ENCODE measurements at places on chromosomes 6 and 20.

- peak; percentile 81 for DNase-seq
Observed at GRCh38 chr20:19735446-19735845, 22.6 kb upstream of the RIN2 start.

DNA sequence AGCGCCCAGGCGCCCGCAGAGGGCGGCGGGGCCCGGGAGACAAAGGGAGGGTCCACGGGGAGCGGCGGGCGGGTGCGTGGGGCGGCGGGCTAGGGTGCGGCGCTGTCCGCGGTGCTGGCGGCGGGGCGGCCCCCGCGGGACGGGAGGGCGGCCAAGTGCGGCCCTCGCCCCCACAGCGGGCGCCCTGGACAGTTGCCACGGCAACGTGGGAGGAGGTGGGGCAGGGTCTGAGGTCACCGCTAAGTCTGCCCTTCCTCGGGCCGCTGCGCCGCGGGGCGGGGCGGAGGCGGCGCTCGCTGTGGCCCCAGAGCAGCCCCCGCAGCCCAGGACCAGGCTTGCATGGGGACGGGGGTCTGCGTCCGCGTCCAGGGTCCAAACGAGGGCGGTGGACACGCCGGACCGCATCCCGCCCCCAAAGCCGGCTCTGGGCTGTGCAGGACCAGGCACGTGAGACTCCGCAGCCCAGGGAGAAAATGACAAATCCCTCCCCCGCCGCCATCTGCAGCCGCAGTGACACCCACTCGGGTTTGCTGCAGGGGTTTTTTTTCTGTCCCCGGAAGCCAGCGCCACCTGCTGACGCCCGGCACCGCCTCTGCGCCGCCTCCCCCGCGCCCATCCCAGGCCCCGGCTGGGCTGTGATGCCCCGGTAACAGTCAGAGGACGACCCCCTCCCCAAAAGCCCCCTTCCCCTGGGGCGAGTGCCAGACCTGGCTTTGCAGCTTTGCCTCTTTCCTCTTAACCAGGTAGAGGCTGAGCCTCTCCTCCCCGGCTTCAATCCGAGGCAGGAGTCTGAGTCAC, 36.8 kb downstream of the YTHDF1 start:
- DNase-seq: no peak

DNA sequence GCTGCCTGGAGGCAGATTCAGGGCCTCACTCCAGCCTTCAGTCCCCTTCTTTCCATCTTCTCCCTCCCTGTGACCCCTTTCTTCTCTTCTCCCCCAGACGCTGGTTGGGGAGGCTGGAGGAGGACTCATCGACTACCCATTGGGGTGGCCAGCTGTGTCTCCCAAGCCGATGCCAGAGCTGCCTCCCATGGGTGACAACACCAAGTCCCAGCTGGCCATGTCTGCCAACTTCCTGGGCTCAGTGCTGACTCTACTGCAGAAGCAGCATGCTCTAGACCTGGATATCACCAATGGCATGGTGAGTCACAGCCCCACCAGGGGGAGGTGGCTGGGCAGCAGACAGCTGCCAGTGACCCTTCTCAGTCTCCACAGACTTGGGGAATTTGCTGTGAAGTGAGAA, 12.9 kb downstream of the BPIFB4 start:
- DNase-seq: no peak

GRCh38 chr6:82144852-82145340, 102.6 kb downstream of the IBTK start:
- DNase-seq: no peak

DNA sequence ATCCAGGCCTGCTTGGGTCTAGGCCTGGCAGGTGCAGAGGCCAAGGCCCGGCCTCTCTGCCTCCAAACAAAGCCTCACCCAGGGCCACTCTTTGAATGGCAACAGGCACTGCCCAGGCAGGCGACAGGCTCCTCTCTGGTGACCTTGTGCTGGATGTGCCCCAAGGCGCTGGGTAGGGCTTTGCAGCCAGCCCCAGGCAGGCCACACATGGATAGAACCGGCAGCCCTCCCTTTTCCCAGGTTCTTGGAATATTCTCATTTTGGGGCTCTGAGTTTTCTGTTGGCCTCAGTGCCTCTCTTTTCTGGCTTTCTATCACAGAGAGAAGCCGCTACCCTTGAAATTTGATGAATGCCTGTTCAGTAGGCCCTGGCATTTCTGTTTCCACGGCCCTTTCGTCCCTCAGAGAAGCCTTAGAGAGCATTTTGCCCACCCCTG, 18.9 kb downstream of the PKIG start:
- no peak for DNase-seq

DNA sequence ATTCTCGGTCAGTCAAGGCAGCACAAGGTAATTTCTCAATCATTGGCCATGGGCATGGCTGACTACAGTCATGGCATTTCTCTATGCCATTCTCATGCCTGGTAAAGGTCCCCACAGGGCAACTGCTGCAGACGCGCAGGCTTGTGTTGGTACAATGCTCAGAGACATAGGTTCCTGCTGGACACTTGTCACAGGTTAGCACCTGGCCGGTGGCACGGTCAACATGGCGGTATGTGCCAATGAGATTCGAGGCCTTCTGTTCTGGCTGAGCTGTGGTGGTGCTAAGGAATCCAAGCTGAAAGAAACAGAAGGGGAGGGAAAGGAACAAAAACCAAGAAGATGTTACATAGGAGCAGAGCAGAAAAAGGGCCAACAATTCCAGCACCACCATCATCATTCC, 23.4 kb downstream of the TNFRSF21 start:
- no peak for DNase-seq

GRCh38 chr6:157248264-157248663, 75.1 kb downstream of the TMEM242 start:
- DNase-seq: no peak

GRCh38 chr6:42159431-42160024, 13.6 kb upstream of the GUCA1A start:
- no peak for DNase-seq

- no peak for DNase-seq
Observed at GRCh38 chr6:107215334-107215733, 100.0 kb upstream of the BEND3 start.

All from NCI-H1436 treated with DMSO at 0.1 percent for 48 hours (cell line).